Activated CD4-positive, alpha-beta T cell treated with anti-CD3 and anti-CD28 coated beads, Interleukin-2, Interleukin-4, amounts not matched to agents 100 ng/mL and 50 ng/mL, durations not matched to agents 16 hours and 8 hours (primary cell): ENCODE measurements at places on chromosomes 6 and 20.

- no peak for DNase-seq
These were observed 613.2 kb upstream of the FLRT3 start for GRCh38 chr20:14950633-14951032.

DNA sequence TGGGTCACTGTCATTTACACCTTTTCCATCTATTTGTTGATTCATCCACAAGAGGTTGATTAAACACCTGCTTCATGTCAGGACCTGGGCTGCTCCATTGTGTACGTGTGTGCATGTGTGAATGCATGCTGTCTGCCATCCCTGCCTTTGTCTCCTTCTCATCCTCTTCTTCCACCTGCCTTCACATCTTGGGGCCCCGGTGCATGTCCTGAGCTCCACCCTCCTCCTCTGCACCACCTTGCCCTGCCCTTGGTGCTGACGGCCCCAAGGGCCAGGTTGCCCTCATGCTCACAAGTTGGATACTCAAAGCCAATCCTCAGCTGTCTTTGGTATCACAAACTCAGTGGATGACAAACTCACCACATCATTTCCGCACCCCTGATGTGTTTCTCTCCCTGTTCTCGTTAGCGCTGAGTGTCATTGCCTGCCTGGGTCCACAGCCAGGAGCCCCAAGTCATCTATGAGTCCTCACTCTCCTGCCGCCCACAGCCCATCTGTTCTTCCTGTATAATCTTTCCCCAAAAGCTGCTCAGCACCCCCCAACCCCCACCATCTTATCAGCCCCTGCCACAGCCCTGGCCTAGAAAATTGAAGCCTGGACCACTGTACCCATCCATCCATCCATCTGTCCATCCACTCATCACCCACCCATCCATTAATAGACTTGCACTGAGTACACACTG lies 85.0 kb downstream of the SRC start:
- no peak for DNase-seq

GRCh38 chr6:53999088-53999755 lies 112.0 kb upstream of the MLIP start:
- no peak for DNase-seq

DNA sequence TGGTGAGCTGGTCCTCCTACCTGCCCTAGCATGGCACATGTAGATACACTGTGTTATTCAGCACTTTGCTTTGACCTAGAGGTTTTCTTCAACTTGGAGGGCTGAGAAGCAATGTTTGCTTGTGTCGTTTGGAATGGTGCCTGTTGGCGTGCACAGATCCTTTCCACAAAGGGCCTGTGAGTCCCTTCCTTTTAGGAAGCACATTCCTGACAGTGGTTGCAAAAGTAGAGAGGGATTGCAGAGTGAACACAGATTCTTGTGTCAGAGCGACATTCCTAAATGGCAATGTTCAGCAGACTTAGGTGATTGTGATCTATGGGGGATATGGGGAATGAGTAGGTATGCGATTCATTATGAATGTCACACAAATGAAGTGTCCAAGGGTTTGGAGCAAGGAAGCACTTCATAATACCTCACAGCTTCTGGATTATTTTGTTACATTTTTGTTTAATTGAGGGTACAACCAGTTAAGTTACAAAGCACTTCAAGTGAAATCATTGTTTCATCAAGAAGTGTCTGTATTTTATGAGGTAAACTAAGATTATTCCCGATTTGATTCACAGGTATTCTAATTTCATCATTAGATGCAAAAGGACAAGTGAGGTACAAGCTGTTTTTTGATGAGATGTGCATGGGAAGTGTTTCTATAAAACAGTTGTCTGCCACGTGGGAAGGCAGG lies 713 bp upstream of the RNF144B start:
- no peak for DNase-seq

GRCh38 chr6:4723383-4723782 lies 52.8 kb upstream of the CDYL start:
- DNase-seq = no peak

DNA sequence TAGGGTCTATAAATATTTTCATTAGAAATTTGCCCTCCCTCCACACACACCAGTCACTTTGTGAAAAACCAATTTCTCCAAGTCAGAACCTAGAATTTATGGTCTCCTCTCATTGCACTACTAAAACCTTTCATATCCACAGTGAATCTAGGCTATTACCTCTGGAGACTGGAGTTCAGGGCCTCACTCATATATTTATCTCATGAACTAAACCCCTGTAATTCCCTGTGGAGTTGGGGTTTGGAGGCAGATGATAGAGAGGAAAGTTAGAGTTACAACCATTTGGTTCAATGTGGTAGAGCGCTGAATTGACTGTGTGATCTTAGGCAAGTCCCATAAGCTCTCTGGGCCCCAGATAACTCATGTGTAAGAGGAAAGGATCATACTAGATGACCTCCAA lies 18.2 kb upstream of the CEP85L start:
- no peak for DNase-seq

- no peak for DNase-seq
These were observed 142.0 kb upstream of the SOX4 start for GRCh38 chr6:21451546-21452013.

GRCh38 chr20:61664556-61665320 lies 400.9 kb downstream of the TAF4 start:
- DNase-seq = no peak
